ENCODE measurements at places on chromosomes 11 and 22. TPM values are rescaled to one million over a fixed set of nuclear protein-coding genes. Genes with fewer than 3 reads are reported as not detected.

GRCh38 chr11:59801981-59802638, 8.5 kb downstream of the MRPL16 start:
- no peak overlapping the region for H3K4me3 ChIP-seq
- H3K4me1 ChIP-seq, result peaks cover 15% of the 10 kb centered on the region
- no peaks in the 10 kb centered on the region for H3K27me3 ChIP-seq
- H3K27ac ChIP-seq, result no peak overlapping the region
- no peak for DNase-seq

GRCh38 chr11:124896071-124896750, 1.5 kb downstream of the ROBO4 start:
- H3K36me3 ChIP-seq, result no peaks in the 10 kb centered on the region
- no peak overlapping the region for H3K4me3 ChIP-seq
- H3K27me3 ChIP-seq, result peaks cover 17% of the 10 kb centered on the region
- H3K27ac ChIP-seq, result no peak overlapping the region
- no peak for DNase-seq

Gene OR5D16
- total RNA-seq, result not detected

DNA sequence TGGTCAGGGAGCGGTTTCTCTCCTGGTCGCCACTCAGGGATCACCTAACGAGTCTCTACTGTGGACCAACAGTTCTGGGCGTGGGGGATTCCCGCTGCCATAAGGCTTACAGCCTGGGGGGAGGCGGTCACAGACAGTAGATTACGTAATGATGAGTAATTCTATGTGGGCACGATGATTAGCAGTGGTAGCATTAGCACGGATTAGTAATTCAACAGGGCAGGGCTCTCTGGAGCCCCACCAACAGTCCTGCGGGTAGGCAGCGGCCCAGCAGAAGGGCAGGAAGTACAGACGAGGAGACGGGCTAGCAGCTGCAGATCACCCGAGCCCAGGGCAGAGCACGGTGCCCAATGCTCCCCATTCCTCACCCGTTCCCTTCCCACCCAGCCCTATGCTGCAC, 3.6 kb downstream of the SHISAL1 start:
- no peak overlapping the region for H3K27ac ChIP-seq
- no peak for DNase-seq
- no peaks in the 10 kb centered on the region for H3K27me3 ChIP-seq
- H3K36me3 ChIP-seq, result no peaks in the 10 kb centered on the region
- H3K4me1 ChIP-seq, result peaks cover under 1% of the 10 kb centered on the region

DNA sequence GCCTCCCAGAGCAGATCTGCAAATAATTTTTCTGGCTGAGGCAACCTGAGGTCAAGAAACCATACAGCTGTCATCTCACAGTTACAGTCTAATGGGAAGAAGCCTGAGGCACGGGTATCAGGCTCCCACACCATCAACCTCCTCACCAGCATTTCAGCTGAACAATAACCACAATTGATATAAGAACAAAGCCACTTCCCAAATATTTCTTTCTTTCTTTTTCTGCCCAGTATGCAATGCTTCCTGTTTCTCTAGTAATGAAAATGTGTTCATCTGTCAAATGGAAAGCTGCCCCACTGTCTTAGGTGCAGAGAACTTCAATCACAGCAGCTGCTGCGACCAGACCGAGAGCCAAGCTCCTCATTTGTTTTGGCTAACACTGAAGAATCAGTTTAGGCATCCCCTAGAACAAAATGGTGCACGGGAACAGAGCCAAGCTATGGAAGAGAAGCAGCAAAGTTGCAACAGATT, 108.4 kb downstream of the BLID start:
- H3K27ac ChIP-seq, result no peak overlapping the region
- no peaks in the 10 kb centered on the region for H3K36me3 ChIP-seq
- H3K4me3 ChIP-seq, result no peak overlapping the region

All from activated CD4-positive, alpha-beta T cell treated with anti-CD3 and anti-CD28 coated beads, Interleukin-2, amount 10 ng/mL, durations not matched to agents 7 days and 5 days (primary cell).